Type B pancreatic cell (in vitro differentiated cells): ENCODE measurements at places on chromosomes 3 and 15.
A peak's percentile ranks its signal among the peaks of the same experiment; 100 is the strongest.

- no peak for DNase-seq
Observed at GRCh38 chr3:14410503-14411165, 8.2 kb downstream of the SLC6A6 start.

GRCh38 chr15:73265536-73266153 lies 103.1 kb downstream of the HCN4 start:
- no peak for DNase-seq

GRCh38 chr3:109853077-109853731 lies 515.9 kb upstream of the DPPA4 start:
- DNase-seq: no peak

GRCh38 chr15:72078887-72079286 lies 39.1 kb downstream of the MYO9A start:
- DNase-seq: no peak

DNA sequence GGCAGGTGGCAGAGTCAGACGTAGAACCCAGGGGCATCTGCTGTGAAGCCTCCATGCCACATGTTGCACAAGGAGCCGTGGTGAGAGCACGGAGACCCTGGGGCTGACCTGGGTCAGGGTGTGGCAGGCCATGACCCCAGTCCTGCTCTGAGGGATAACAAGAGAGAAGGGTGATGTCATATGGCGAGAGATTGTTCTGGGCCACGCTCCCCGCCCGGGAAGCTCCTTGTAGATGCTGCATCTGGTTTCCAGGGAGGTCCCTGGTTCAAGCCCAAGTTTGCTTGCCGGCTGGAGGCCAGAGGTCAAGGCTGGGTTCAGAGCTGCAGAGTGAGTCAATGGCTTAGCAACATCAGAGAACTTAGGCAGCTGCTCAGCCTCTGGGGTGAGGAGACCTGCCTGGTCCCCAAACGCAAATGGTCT lies 17.3 kb downstream of the FGD5 start:
- DNase-seq: no peak

DNA sequence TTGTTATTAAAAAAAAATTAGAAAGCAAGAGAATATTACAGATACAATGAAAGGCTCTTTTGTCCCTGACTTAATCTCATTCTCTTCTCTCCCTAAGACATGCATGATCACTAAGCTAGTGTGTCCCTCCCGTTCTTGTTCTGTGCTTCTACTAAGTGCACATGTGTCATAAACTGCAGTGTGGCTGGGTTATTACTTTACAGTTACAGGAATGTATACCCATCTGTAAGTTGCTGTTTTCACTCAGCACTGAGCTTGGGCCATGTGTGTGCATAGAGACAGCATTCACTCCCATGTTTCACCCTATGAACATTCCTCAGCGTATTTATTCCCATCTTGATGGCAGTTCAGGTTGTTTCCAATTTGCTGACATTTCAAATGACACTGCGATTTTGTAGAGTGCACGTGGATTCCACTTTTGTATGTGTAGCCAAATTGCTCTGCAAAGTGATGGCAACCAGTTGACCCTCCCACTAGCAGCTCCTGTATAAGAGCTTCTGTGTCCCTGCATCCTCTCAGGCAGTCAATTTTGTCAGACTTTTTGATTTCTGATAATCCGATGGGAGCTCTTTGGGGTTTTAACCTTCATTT lies 145.8 kb upstream of the UBE2E1 start:
- no peak for DNase-seq

DNA sequence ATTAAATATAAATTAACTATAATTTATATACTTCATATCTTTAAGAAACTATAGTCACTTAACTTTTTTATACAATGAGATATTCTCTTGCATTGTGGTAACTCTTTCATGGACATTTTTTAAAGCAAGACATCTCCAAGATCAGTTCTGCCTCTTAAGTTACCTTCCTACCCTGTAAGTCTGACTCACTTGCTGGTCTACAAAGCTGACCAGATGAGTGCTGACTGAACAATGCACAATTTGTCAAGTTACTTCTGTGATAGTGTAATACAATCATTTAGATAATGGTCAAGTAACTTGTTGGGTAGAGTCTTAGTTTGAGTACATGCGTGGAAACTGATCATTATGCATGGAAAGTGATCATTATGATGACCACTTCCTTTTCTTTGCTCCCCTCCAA lies 145.9 kb downstream of the MEIS2 start:
- DNase-seq: no peak

- DNase-seq: peak; percentile 40
Observed at GRCh38 chr3:38574411-38575278, 74.8 kb downstream of the SCN5A start.
